NCI-H774 (cell line): ENCODE measurements at places on chromosomes 2 and 18.

GRCh38 chr18:2853926-2854664, 7.3 kb downstream of the EMILIN2 start:
- no peak for DNase-seq

DNA sequence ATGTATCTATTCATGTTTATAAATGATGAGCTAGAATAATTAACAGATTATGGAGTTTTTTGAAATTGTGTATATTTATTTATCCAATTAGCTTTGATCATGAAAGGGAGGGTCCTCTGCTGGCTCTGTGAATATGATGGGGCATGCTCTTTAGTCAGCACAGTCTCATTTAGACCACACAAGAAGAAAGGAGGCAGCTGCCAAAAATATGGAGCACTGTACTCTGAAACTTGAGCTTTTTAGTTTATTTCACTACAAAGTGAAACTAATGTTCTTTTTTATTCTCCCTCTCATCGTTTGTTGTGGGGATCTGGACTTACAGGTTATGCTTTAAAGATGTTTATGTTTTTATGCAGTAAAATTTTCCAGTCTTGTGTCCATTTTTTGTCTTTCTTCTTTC, 266.9 kb upstream of the GULP1 start:
- DNase-seq = no peak

DNA sequence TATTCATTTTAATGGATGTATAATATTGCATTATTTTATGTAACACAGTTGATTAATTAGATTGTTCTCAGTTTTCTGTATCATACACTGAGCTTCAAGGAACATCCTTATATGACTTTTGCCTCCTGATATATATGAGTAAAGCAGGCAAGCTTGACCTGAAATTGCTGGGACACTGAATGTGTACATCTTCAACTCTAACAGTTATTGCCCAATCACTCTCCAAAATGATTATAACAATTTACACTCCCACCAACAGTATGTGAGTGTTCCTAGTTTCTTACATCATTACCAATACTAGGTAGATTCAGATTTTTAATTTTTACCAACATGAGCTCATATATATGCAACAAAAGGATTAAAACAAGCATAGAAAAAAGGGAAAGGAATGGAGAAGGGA, 379.4 kb downstream of the SETBP1 start:
- no peak for DNase-seq

DNA sequence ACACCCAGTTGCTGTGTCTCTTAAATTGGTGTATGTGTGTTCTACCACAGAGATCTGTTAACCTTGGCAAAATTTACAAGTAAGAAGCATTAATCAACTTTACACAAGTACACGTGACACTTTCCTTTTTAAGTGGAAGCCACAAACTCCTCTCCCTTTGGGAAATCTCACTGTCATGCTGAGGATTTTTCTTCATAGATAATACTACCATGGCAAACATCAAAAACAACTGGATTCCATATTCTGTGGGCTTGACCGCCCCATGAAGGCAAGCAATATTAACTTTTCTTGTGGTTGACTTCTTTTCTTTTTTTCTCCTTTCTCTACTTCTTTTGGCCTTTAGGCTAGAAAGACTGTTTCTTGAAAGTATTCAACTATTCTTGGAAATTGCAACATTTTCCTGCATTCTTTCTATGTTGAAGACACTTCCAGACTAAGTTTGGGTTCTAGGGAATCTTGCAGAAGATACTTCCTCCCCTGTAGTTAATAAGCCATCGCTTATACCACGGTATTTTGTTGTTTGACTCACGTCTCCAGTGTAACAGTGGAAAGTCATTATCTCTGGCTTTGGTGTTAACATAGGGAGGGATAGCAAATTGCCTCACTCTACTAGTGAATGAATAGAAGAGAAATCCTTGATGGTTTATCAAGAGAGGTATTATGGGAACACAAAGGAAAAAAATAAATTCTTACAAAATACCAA, 79.5 kb downstream of the SLC8A1 start:
- no peak for DNase-seq

- DNase-seq = no peak
Observed at GRCh38 chr18:41936471-41937134, 18.4 kb upstream of the PIK3C3 start.
